ENCODE measurements at places on chromosomes 2 and 18.

DNA sequence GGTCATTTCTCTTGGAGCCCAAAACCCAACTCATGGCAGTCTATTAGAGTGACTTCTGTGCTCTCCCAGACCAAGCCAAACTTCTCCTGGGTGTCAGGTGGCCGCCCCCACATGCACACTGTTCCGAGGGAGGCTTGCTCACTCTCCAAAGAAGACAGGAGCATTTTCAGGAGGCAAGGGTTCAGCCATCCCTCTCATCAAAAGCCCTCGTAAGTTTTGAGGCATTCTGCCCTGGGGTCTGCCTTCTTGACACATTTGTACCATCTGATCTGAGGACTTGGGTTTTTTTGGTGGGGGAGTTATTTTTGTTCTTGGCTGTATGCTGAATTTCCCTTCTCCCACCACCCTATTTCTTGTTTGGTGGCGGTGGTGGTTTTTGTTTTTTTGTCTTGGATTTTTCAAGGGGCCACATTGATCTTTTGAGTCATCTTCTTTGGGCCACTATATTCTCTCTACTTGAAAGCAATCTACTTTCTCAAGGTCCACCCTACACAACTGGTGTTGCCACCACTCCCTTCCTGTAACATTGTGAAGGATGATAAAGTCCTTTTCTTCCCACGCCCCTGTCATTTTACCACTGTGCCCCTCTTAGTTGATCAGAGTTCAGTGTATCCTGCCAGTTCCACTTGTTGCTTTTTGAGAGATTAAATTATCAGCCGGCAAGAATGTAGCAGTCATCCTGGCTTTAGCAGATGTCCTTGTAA is 255.8 kb downstream of the CYP26B1 start:
- DNase-seq = no peak

DNA sequence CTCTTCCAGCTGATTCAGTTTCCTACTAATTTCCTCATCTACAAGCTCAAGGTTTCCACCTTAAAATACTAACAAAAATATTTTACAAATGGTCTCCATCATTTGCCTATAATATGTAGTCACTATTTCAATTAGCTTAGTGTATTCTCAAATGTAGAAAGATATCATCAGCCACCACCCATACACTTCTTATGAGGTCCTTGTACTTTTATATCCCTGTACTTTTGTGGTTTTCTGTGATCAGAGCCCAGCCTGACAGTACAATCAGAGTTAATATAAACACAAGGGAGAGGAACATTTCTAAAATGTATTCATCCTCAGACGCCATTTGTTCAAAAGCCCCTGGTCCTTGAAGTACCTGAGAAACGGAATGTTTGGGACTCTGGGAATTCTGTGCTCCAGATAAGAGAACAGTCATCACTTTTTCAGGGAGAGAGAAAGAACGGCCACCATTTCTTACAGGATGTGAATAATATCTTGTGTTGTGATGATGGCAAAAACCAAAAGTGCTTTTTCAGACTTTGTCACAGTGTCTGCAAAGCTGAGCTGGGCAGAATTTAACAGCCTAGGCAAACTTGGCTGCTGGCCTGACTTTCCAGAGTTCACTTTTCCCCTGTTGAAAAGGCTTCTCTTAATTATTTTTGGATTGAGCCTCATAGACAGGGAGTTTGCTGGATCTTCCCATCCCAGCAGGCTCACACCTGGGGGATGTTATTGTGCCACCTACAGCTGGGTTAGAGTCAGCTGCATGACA is 361.7 kb upstream of the ACVR2A start:
- DNase-seq = no peak

GRCh38 chr2:49931241-49931640 is 776.9 kb upstream of the FSHR start:
- DNase-seq = no peak

- DNase-seq = no peak
Measured at GRCh38 chr18:63940008-63940407, 9.1 kb upstream of the HMSD start.

- no peak for DNase-seq
Measured at GRCh38 chr2:233598952-233599351, 18.5 kb upstream of the UGT1A8 start.

Measured in activated CD4-positive, alpha-beta T cell treated with anti-CD3 and anti-CD28 coated beads for 24 hours (primary cell).